ENCODE measurements at places on chromosomes 5 and 9. TPM values are rescaled to one million over a fixed set of nuclear protein-coding genes. Genes with fewer than 3 reads are reported as not detected.

- DNase-seq: no peak
These were observed 80.7 kb downstream of the NRG2 start for GRCh38 chr5:139962445-139962844.

DNA sequence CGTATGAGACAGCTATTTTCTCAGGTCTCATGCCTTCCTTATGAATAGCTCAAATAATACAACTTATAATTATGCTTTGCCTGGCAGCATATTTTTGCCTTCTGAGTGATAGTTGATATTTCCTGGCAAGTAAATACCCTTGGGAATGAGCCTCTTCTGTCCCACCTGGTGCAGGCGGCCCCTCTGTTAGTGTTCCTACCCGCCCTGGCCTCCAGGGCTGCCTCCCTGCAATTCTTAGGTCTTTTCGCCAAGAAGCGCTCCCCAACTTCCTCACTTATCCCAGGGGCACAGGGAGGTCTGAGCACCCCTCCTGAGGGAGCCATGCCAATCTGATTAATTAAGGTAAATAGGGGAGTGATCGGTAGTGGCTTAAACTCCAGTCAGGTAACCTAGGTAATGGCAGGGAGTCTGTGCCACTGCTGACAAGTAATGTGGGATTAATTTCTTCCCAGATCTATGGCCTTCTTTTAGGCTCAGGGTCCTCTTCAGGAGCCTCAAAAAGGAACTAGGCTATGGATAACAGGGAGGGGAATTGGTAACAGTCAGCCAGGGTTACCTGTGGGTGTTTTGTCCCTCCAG is 81.5 kb downstream of the GALNT10 start:
- no peak for DNase-seq

DNA sequence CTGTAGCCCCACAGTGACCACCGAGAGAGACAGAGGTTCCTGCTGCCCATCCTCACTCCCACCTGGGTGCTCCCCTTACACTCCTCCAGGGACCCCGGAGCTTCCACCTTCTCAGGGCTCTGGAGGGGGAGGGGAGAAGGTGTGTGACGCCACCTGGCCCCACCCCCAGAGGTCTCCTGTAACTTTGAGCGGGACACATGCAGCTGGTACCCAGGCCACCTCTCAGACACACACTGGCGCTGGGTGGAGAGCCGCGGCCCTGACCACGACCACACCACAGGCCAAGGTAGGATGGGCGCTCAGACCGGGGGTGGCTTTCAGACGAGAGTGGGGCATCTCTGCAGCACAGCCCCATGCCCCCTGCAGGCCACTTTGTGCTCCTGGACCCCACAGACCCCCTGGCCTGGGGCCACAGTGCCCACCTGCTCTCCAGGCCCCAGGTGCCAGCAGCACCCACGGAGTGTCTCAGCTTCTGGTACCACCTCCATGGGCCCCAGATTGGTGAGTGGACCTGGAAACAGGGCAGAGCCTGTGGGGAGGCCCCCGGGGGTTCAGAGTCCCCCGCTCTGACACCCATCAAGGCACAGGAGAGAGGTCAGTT is 4.5 kb downstream of the MAMDC4 start:
- no peak for DNase-seq

The HSPB3 gene
- not detected for total RNA-seq

DNA sequence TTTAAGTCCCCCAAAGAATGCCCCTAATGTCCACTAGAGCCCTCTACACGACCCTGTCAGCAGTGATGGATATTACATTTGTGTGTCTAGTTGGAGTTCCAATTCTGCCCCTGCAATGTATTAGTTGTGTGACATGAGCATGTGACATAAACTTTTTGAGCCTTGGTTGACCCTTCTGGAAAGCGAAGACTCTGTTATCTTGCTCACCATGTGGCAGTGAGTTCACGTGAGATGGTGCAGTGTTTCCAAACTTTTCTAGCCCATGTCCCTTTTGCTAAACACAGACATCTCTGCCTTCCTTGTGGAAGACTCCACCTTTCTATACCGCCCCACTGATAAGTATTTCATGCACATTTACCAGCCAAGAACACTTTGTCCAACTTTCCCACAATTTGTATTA is 87.0 kb upstream of the BOD1 start:
- no peak for DNase-seq

The OR13C3 gene
- not detected for total RNA-seq

- DNase-seq: no peak
These were observed 2.0 kb downstream of the TMEFF1 start for GRCh38 chr9:100474924-100475276.

DNA sequence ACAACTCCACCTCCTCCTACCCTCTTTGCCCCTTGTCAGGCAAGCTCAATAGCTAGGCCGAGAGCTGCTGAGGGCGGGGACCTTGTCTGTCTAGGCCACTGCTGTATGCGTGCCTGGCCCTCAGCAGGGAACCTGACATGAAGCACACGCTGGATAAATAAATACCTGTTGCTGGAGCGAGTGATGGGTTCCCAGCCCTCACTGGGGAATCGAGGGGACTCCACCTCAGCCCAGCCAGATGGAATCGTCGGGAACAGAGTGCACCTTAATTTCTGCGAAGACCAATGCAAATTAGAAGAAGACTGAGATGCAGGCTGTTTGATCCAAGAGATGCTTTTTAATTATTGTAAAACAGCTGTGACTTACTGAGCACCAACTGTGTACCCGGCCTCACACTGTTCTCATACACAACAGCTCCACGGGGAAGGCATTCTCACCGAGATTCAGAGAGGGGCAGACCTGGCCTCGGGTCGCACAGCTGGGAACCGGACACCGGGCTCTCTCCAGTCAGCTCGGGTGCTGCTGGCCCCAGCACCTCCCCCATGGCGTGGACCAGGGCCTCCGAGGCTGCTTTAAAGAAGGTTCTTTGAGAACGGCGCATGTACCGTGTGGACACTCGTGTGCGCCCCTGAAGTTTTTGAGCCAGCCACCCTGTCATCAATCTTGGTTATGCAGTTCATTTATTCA is 109.7 kb upstream of the IER5L start:
- DNase-seq: peak; percentile 13

GRCh38 chr9:14030375-14031059 is 283.4 kb downstream of the NFIB start:
- no peak for DNase-seq

DNA sequence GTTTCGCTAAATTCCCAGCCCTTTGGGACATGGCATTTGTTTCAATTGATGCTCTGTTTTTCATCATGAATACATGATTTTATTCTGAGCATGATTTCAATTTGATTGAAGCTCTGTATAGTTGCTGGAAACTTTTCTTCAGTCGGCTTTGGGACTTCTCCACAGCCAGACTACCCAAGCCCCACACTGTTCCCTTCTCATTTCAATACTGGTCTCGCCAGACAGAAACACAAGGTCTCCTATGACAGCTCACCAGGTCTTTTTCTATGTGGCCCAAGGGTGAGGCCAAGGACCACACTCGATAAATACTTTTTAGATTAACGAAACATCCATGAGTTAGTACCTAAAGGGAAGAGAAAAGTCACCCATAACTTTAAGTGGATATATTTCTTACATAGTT is 132.2 kb downstream of the ARL15 start:
- no peak for DNase-seq

The LCN6 gene
- total RNA-seq: 24.1 TPM

The IL31RA gene
- total RNA-seq: not detected

DNA sequence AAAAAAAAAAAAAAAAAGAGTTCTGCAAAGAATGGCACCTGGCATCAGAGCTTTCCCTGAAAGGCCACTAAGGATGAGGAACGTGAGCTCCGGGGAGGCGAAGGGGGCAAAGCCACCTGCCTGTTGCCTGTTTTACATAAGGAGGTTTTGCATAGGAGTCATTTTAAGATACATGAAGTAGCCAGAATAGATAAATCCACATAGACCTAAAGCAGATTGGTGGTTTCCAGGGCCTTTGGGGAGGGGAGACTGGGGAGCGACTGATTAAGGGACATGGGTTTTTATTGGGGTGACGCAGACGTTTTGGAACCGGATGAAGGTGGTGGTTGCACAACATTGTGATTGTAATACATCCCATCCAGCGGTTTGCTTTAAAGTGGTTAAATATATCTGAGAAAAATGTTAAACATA is 7.1 kb downstream of the NEK6 start:
- no peak for DNase-seq

The CARTPT gene
- not detected for total RNA-seq

DNA sequence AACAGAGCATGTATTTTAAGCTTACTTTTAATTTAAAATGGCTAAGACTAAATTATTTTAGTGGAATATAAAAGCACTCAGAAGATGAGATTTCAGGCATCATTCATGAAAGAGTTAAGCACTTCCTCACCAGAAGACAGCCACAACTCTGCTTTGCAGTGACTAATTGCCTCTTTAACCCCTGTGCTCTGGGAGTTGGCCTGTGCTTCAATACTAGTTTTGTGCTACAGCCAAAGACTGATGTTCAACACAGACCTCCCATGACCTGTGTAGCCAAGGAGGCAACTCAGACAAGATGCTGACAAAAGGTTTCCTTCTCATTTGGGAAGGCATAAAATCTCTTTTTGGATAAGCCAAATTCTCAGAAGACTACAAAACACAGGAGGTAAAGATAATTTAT is 353.5 kb downstream of the FBXL17 start:
- no peak for DNase-seq

- peak; percentile 54 for DNase-seq
These were observed 76.1 kb downstream of the NREP start for GRCh38 chr5:111680737-111681413.

DNA sequence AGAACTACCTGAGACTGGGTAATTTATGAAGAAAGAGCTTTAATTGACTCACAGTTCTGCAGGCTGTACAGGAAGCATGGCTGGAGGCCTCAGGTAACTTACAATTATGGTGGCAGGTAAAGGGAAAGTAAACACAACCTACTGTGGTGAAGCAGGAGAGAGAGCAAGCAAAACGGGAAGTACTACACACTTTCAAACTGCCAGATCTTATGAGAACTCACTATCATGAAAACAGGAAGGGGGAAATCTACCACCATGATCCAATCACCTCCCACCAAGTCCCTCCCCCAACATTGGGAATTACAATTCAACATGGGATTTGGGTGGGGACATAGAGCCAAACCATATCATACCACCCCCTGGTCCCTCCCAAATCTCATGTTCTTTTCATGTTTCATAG is 58.7 kb upstream of the GPR151 start:
- DNase-seq: no peak

DNA sequence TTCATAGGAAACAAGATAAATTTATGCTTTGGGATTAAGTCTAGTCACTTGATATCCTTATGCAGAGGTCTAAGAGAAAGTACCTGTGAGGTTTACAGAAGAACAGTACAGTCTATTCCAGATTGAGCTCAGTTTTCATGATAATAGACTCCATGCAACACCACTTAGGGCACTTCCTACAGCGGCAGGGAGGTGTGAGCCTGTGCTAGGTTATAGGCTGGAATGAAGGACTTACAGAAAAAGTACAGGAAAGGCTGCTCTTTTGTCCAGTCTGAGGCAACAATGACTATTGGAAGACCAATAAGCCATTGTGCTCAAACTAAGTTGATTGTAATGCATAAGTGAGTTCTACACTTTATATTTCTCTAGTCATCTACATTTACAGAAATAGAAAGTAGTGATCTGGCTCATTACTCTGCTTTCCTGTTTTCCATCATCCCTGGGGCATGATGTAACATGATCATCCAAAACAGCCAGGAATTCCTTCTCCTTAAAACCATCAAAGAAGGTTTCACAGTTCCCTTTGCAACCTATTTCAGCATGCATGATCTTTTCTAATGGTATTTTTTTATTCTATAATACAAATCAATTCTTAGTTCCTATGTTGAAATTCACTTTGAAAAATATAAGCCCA is 322.8 kb downstream of the SLF1 start:
- no peak for DNase-seq

GRCh38 chr5:140966293-140967225 is at the start of gene PCDHAC2:
Gene PCDHAC2 (plus strand): TSS chr5:140966476. CDS start chr5:140966767, 291 bp downstream.
- DNase-seq: no peak

- DNase-seq: no peak
These were observed 20.9 kb downstream of the NCS1 start for GRCh38 chr9:130193103-130193502.

The POLK gene
- 32.8 TPM for total RNA-seq

DNA sequence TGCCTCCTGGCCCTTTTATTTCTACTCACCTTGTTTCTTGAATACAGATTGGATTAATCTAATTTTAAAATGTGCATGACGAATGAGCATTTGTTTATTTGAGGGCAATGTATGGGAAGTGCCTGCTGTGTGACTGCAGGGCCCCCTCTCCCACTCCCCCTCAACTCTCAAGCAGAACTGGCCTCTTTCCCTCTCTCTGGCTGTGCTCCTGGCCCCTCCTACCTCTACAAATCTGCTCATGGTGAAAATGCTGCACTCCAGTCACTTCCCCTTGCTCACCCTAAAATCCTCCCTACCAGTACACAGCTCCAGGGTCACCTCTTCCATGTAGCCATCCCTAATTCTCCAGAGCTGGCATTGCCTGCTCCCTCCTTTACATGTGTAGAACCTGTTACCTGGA is 17.2 kb upstream of the NDST1 start:
- DNase-seq: no peak

GRCh38 chr5:65822710-65823109 is 100.7 kb downstream of the NLN start:
- no peak for DNase-seq

- no peak for DNase-seq
These were observed 53.3 kb upstream of the FAM169A start for GRCh38 chr5:74919487-74919886.

- no peak for DNase-seq
These were observed 61.8 kb upstream of the SLC30A5 start for GRCh38 chr5:69032009-69032408.

The CYSRT1 gene
- not detected for total RNA-seq

The IFNK gene
- not detected for total RNA-seq

- DNase-seq: peak; percentile 40
These were observed 725 bp upstream of the NIPBL start for GRCh38 chr5:36875790-36876298.

DNA sequence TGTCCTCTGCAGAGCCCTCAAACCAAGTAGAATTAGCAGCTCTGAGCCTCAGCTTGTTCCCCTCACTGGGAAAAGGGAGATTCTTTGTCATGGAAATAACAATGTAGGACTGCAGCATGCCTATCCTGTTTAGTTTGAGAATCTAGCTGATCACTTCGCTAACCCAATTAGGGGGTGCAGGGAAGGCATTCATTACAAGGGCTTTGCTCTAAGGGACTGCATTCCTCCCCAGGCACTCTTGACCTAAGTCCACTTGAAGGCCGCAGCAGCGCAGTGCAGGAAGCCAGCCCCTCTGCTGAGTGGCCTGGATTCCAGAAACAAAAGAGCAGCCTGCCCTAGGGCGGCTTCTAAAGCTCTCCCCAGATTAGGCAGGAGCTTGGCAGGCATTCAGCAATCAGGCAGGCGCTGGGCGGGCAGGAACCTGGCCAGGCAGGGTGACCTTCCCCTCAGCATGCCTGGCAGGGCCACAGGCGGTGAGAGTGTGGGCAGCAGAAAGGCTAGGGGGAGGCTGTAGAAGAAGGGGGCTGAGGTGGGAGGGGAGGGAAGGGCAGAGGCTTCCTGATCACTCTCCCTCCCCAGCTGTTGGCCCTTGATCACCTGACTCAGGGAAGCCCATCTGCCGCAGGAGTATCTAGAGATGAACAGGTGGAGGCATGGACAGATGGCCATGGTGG is 24.8 kb downstream of the CCNJL start:
- no peak for DNase-seq

The GDNF gene
- total RNA-seq: 0.13 TPM

The ZDHHC11B gene
- 5.5 TPM for total RNA-seq
